ENCODE measurements at places on chromosomes 6 and 20.

GRCh38 chr20:36988494-36988966, 37.0 kb upstream of the SAMHD1 start:
- no peak for DNase-seq

- DNase-seq = no peak
These were observed 806 bp downstream of the HLA-DOB start for GRCh38 chr6:32815996-32816395.

- DNase-seq = no peak
These were observed 265.8 kb upstream of the PLCB4 start for GRCh38 chr20:8803065-8803464.

GRCh38 chr6:53456809-53457208, 88.1 kb downstream of the GCLC start:
- no peak for DNase-seq

DNA sequence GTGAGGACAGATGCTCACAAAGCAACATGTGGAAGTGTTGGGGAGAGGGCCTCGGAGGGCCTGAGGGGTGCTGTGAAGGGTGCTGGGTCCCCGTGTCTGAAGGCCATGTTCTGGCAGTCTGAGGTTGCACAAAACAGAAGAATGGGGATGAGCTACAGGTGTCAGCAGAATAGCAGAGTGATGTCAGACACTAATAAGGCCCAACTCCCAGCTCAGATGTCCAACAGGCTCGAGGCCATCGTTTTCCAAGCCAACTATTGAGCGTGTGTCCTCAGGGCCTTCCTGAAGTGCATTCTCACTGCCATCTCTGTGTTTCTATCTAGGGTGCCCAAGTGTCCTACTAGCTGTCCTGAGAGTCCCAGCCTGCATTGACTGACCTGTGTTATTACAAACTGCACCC, 7.9 kb downstream of the BFSP1 start:
- DNase-seq = no peak

DNA sequence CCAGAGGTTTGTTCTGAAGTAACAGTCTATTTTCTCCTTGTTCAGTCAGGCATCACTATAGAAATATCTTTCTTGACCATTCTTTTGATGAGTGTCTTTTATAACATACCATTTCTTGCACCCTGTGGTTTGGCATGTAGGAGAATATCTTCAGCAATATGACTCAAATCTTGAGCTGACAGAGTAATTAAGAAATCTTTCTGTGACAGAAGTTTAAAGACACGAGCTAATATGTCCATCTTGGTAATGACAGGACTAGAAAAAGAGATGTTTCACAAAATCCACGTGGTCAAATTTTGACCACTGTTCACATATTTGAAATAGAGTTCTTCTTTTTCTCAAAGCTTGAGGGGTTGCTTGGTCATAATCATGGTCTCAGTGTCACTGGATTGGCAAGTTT, 149.9 kb downstream of the MYB start:
- no peak for DNase-seq

- no peak for DNase-seq
These were observed 50.3 kb downstream of the PRR18 start for GRCh38 chr6:166257911-166258318.

- DNase-seq = no peak
These were observed 17.9 kb downstream of the GCM1 start for GRCh38 chr6:53130569-53131290.

DNA sequence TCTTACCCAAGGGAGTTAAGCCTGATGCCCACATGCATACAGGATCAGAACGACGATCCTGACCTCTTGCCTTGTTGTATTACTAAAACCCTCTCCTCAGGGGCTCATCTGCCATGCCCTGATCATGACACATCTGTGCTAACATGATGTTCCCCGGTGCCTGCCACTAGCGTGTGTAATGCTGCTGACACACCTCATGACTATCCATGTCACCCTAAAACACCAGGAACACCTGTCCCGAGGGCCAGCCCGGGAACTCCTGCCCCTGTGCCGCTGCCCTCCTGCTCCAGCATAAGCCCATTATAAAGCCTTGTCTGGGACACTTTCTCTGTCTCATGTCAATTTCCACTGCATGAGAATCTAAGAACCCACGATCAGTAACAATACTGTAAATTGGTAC, 7.6 kb downstream of the SERPINB6 start:
- no peak for DNase-seq

DNA sequence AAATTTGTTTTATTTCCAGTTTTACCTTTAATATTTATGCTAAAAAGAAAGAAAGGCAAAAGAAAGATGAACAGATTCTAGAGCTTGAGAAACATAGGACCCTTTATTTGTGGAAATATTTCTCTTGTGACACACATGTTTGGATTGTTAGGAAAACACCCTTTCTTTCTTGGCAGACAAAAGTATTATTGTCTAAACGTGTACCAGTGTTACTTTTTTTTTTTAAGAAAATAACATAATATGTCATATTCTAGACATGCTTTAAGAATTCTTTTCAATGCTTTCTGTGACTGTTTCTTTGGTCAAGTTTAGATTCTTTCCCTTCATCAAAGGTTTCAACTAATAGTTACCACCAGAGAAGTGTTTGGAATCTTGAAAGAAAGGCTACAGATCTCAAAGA, 183.4 kb upstream of the CNR1 start:
- no peak for DNase-seq

DNA sequence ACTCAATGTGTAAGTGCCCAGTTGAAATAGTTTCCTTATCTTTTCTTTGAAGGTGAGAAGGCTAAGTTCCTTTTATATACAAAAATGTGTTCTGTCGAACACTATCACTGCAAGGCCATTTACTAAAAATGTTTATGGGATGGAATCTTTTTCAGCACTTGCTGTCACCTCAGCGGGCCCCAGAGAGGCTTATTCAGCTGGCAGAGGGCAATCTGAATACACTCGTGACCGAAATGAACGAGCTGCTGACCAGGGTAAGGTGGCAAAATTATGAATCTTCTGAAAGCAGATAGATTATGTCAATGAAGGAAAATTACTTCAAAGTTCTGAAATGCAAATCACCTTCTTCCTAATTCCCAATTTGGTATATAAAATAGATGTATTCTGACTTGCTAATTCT, 340.2 kb downstream of the ARHGAP18 start:
- no peak for DNase-seq

DNA sequence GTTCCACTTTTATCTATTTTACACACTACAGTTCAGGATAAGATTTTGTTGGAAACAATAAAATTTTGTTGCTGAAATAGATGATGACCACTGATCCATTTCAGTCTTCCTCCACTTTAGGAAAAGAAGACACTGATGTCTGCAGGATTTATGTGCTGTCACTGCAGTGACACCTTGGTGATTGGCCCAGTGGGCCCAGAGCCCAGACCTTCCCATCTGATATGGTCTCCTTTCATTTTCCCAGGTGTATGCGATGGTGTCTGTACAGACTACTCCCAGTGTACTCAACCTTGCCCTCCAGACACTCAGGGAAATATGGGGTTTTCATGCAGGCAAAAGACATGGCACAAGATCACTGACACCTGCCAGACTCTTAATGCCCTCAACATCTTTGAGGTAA, 19.6 kb upstream of the ADGRF4 start:
- DNase-seq = no peak

- no peak for DNase-seq
These were observed 95.2 kb downstream of the ANKRD60 start for GRCh38 chr20:58133020-58133808.

- DNase-seq = no peak
These were observed 73.0 kb upstream of the BTBD3 start for GRCh38 chr20:11844691-11845090.

GRCh38 chr6:90066697-90067096, 172.4 kb downstream of the GJA10 start:
- DNase-seq = no peak

DNA sequence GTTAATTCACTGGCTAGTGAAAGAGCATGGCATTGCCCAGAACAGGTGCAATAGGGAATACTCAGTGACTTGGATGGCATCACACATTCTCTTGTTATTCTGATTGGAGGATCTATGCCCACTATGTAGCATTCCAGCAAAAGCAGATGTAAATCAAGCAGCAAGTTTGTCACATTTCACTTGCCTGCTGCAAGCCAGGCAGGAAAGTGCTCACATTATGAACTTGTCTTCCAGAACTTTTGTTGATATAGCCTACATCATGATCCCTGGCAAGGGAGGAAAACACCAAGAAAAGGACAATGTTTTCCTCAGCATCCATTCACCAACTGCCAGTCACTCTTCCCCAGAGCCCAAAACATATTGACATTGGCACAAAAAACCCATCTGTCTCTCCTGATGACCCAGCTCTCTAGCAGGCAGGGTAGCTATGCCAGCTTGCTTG, 77.8 kb downstream of the ARHGAP18 start:
- DNase-seq = no peak

GRCh38 chr20:53642196-53643030, 48.8 kb upstream of the ZNF217 start:
- no peak for DNase-seq

DNA sequence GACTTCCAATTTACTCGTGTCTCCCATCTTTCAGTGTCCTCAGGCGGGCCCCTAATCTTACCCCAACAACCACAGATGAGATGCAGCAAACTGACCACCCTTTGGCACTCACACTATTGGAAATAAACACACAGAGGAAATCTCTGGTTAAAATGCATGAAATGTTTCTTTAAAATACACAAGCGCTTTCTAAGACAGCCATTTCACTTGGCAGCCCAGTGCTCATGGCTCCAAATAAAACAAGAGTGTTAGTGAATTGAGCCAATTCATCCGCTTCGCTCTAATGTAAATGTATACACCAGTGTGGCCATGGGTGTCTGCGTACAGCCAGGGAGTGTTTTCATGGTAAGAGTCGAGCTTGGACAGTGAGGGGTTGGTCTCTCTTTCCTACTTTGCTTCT, 282.9 kb downstream of the CLIC5 start:
- no peak for DNase-seq

GRCh38 chr6:44735630-44735963, 348.1 kb downstream of the CDC5L start:
- DNase-seq = no peak

DNA sequence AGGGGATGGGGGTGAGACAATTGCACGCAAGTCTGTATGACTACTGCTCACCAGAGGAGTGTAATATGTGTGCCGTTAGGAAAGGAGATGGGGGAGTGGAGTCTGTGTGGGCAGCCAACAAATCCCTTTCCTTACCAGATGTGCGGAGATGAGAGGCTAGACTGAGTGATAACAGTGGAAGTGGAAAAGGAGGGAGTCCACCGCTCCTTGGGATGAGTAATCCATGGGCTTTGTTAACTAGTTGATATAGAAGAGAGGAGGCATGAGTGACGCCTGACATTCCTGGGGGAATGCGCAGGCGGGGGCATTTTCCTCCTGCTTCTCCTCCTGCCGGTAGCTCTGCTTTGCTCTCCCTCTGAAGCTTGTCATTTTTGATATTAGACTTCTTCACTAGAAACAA, 13.5 kb upstream of the SMIM26 start:
- DNase-seq = no peak

DNA sequence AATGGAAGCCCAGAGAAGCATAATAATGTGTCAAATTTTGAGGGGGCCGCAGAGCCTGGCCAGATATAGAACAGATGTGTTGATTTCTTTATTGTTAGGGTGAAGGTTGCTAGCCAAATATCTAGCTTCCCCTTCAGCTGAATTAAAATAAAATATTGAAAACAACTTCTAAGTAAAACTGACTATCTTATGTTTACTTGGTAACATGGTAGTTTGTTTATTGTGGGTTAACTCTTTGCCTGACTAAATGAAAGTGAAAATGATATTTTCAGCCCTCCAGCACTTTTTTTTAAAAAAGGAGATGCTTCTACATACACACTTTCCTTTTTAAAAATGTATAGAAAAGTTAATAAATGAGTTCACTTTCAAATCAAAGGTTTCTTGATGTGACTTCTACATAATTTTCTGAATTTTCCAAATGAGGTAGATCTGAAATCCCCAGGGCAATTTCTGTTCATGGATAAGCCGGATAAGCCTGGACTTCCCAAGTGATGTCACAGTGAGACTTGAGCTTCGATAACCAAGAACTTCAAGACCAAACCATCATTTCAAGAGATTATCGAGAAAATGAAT, 172.1 kb upstream of the OLIG3 start:
- no peak for DNase-seq

GRCh38 chr20:19497064-19497463, 261.0 kb upstream of the RIN2 start:
- no peak for DNase-seq

- DNase-seq = no peak
These were observed 16.2 kb upstream of the IRAK1BP1 start for GRCh38 chr6:78851156-78851555.

All from cortex of kidney (tissue), 1 donor.